ENCODE measurements at places on chromosomes 13 and 19. TPM values are rescaled to one million over a fixed set of nuclear protein-coding genes. Genes with fewer than 3 reads are reported as not detected.

CLN5 gene
- total RNA-seq = 155 TPM

DNA sequence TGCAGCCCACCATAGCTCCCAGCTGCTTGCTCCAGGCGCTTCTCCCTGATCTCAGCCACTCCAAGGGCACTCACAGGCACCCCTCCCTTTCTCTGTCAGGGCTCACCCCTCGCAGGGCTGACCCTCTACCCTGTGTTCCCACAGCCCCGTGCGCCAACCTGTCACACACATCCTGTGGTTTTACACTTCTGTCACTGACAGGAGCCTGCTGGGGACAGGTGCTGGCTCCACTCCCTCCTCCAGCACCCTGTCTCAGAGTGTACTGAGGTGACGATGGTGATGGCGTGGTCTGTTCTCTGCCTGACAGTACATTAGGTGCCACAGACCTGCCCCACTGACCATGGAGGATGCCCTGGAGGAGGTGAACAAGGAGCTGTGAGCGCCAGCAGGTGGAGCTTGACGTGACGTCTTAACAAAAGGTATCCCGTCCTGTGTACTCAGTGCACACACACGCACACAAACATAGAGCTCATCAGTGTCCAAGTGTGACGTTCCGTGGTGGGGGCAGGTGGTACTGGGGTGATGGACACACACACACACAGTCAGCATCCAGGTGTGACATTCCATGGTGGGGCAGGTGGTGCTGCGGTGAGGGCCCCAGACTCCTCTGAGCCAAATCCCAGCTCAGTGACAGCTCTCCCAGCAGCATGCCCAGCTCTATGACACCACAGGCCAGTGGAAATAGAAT, 20.9 kb downstream of the C19orf44 start:
- no peak for DNase-seq

DNA sequence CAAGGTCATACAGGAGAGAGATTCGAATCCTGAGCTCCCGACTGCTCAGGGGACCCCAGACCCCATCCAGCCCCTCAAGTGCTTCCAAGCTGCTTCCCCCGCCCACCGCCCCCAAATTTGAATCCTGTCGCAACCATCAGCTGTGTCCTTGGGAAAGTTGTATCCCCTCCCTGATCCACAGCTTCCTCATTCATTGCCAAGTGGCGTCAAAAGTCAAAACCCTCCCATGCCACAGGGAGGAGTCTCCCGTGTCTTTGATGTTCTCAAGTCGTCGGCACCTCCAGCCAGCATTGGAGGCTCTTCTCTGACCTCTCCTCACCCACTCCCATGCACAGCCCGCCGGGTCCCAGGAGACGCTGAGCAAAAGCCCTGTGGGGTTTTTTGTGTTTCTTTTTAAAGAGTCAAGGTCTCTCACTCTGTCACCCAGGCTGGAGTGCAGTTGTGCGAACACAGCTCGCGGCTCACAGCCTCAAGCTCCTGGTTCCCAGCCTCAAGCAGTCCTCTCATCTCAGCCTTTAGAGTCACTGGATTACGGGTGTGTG, 2.8 kb upstream of the IFI30 start:
- no peak for DNase-seq

DNA sequence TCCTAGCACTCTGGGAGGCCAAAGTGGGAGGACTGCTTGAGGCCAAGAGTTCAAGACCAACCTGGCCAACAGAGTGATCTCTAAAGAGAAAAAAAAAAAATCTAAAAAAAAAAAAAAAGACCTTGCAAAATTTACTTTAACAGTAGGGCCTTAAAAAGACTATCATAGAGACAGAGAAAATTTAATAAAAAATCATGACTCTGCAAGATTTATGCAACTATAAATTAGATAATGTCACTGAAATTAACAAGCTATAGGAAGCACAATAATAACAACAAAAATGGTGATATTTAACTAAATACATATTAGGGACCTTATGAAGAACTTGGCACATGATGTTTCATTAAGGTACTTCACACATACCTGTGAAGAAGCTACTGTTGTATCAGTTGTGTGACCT, 11.2 kb downstream of the ZNF45 start:
- DNase-seq = no peak

All from thyroid gland (tissue), 4 donors.